ENCODE measurements at places on chromosomes 1 and 21.

GRCh38 chr1:155130272-155131006 lies 2.8 kb downstream of the EFNA1 start:
- no peak for DNase-seq

DNA sequence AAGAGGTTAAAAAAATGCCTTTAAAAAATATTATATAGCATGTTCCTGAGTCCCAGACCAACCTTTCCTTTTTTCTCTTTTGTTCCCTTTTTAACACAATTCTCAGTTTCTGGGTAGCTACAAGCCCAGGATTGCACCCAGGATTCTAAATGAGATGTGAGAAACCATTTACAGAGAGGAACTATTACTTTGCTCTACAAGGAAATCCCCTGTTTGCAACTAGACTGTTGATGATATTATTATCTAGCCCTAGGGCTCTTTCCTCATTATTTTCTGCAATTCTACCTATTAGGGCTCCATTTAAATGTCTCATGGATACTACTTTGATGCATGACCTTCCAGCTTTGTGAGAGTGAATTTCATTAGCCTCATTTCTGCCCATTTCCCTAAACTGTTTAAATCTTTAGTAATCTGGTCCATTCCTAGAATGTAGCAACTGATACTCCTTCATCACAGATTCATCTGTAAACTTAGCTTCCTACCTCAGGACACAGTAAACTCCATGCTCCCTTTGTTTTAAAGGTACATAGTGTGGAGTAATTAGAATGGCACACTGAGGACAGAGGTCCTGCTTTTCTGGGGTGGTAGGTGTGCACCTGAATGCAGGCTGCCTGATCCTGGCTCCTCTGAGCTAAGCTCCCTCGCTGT lies 7.1 kb upstream of the KIF14 start:
- no peak for DNase-seq

DNA sequence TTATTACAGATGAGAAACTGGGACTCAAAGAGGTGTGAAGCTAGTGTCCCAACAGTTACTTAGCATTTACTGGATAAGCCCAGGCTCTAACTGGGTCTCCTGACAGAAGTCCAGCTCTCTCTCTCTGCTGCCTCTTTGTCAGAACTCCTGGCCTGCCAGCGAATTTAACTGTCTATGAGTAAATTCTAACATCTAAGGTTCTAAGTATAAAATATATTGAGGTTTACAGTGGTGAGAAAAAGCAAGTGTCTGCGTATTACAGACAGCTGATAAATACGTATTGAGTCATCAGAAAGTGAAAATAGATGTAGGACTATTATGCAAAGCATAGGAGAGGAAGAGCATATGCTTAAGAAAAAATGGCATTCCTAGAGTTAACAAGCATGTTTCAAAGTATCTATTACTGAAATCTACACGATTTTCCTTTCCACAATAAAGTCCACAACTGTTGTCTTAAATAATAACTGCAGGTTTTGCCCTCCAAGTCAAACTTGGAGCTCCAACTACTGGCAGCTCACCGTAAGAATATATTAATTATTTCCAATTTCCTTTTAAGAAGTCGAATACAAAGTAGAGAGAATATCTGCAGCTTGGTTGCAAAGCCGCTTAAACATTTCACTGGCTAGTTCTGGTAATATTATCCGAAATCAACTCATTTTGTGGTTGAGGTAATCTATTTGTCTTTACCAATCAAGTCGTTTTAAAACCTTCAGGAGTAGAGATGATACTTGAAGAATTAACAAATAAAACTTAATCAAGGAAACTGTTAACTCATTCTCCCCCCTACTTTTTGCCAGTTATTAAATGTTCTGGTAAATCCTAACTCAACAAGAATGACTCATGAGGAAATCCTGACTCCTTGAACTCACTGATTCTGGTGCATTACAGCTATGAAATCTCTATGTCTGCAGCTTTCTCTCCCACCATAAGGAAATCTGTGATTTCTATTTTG lies 1.4 kb upstream of the RGS2 start:
- DNase-seq: peak; percentile 46

GRCh38 chr1:50701706-50702317 lies 258.3 kb downstream of the FAF1 start:
- DNase-seq: no peak

- DNase-seq: no peak
These were observed 160.7 kb upstream of the C1orf21 start for GRCh38 chr1:184226100-184226487.

DNA sequence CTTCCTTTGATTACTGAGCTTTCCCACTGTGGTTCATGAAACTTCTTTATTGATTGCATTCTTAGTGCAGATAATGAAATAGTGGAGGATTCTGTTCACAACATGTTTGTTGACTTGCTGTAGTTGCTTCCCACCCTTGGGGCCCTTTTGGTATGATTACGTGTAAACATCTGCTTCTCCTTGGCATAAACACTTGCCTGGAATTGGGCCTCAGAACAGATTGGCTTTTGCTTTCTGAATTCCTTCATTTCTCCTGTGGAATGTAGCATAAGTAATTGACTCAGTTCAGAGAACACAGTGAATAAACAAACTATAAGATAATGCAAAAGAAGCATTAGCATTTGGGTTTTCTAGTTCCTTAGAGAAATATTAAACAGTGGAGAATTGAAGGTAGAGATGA lies 59.5 kb upstream of the LAMC2 start:
- DNase-seq: no peak

DNA sequence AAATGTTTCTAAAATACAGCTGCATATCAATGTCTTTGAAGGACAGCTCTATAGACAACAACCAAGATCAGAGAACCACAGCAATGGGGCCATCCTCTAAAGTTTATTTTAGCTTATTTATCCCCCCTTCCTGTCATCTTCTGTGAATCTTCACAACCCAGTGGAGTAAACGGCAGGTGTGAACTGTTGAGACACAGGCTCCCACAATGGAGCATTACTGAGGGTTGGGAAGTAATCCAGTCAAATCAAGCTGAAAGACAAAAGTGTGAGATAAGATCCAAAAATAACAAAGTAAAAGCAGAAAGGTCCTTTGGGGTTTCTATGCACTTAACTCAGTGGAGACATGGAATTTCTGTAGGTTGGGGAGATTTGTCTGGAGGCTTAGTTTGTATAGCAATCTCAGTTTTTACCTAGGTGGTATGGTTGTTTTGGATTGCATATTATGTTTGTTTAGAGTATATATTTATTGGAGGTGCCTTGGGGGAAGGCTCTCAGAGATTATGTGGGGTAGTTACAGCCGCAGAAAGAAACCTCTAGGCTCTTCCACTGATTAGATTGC lies 286.9 kb upstream of the ADGRL2 start:
- no peak for DNase-seq

GRCh38 chr1:225846331-225847310 lies 35.6 kb downstream of the TMEM63A start:
- no peak for DNase-seq

- no peak for DNase-seq
These were observed 20.4 kb downstream of the CCT8 start for GRCh38 chr21:29053011-29053553.

DNA sequence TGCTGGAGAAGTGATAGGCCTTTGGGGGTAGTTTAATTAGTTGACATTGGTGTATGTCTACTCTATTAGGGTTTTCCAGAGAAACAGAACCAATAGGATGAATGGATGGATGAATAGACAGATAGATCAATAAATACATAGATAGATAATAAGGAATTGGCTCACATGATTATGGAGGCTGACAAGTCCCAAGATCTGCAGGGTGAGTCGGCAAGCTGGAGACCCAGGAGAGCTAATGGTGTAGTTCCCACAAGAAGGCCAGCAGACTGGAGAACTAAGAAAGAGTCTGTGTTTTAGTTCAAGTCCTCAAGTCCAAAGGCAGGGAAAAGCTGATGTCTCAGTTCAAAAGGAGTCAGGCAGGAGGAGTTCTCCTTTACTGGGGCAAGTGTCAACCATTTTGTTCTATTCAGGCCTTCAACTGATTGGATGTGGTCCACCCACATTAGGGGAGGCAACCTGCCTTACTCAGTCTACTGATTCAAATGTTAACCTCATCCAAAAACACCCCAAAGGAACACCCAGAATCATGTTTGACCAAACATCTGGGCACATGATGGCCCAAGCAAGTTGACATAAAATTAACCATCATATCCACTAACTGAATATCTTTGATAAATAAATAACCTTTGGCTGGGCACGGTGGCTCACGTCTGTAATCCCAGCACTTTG lies 4.5 kb upstream of the SDE2 start:
- no peak for DNase-seq

DNA sequence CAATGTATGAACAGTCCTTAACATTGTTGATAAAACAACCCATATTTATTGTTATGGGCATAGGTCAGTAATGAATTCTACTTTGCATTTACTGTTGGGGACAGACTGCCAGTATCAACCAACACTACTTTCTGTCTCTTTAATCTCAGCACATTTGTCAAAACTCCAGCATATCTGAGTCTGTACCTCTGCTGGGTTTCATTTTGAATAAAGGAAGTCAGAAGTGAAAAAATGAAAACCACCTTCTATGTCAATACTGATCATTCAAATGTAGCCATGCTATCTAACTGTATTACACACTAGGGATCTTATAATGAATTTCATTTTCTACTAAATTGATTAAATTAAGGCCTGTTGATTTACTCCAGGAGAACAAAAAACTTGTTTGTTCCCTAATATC lies 24.2 kb upstream of the CXADR start:
- DNase-seq: no peak

DNA sequence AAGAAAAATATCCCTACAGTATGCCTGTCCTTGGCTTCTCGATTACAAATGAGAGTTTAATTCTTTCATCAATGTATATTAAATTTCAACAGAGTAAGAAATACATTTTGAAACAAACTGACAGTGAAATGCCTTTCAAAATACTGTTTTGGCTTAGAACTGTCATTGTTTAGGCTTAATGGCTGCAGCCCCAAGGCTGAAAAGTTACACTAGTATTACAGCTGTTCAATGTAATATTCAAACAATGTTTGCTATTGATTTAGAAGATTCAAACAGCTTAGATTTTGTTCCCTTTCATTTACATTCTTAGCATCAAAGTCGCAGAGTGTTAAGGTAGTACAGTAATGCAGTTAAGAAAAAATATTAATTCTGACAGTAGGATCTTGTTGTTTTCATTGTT lies 882.9 kb upstream of the ADGRL2 start:
- DNase-seq: no peak

- DNase-seq: no peak
These were observed 6.6 kb downstream of the HEYL start for GRCh38 chr1:39632682-39633417.

- DNase-seq: no peak
These were observed 9.4 kb upstream of the JAK1 start for GRCh38 chr1:64975740-64976139.

DNA sequence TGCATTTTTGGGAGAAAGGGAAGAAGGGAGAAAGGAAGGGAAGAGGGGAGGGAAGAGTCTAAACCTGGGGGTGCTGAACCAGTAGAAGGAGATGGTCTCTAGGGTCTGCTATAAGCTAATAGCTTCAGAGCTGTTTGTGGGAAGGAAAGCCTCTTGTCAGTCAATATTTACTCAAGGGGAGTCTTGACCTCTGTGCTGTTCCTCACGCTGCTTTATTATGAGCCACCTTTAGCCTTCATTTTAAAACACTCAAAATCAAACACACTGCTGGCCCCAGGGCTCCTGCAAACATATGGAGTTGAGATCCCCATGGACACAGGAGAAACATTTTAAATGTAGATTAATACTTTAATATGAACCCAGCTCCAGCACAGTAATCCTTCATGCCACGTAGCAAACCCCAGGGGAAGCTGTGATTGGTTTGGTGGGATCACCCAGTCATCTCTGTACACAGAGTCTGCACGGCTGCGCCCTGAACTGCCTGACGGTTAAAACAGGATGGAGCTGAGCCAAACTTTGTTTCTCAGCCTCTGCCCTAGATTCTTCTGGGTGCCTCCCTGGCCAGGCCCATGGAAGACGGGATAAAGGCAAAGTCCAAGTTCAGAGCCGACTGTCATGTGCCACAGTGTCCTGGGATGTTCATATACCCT lies 40.2 kb upstream of the VWA5B1 start:
- no peak for DNase-seq

DNA sequence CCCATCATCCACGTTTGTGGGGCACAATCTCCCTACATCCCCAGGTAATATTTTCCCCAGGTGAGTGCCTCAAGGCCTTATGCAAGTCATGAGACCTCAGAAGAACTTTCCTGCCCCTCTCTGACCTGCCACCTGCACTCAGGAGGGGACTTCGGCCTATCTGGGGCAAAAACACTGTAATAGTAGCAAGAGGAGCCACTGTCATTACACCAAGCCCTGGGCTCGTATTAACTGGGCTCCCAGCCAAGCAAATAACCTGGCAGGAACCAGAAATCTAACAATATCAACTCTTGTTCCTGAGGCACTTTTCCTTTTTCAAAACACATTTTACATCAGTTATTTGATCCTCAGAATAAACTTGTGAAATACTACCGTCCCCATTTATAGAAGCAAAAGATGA lies 30.9 kb downstream of the LAMB3 start:
- DNase-seq: no peak

- DNase-seq: no peak
These were observed 139.4 kb upstream of the CAMK1G start for GRCh38 chr1:209443975-209444651.

GRCh38 chr1:33445108-33445507 lies 14.2 kb upstream of the PHC2 start:
- no peak for DNase-seq

GRCh38 chr1:184911103-184911745 lies 63.1 kb downstream of the NIBAN1 start:
- no peak for DNase-seq

DNA sequence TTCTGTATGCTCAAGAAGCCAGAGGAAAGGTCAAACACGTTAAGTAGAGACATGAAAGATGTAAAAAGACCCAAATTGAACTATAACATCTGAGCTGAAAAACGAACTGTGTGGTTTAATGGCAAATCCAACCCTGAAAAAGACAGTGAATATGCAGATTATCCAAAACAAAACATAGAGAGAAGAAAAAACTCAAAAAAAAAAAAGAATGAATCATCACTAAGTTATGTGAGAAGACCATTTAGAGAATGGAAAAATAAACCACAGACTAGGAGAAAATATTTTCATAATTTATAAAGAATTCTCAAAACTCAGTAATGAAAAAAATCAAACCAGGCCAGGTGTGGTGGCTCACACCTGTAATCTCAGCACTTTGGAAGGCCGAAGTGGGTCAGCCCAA lies 253.3 kb downstream of the PLPP3 start:
- no peak for DNase-seq

- DNase-seq: no peak
These were observed 194.7 kb upstream of the RAB4A start for GRCh38 chr1:229076195-229076594.

GRCh38 chr1:243712941-243713340 lies 137.1 kb downstream of the AKT3 start:
- DNase-seq: no peak

DNA sequence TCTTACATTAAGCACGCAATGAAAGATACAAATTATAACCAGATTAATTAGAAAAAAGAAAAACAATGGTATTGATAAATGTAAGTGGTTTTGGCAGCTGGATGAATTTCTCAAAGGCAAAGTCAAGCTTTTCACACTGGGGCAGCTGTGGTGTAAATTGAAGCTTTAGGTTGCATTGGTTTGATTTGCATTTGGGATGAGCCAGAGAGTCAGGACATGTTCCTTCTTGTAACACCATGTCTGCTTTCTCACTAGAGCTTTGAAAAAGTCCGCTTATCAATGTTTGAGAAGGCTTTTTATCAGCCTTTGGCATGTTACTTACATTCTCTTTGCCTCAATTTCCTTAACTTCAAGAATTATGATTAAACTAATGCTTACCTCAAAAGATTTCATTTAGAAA lies 173.9 kb downstream of the GPATCH2 start:
- no peak for DNase-seq

- no peak for DNase-seq
These were observed 95.4 kb upstream of the ERRFI1 start for GRCh38 chr1:8121261-8122159.

GRCh38 chr1:157140063-157140588 lies 1.9 kb upstream of the ETV3 start:
- DNase-seq: no peak

All from CD4-positive, alpha-beta T cell treated with Interferon alpha-2 for 1 hour (primary cell).